ENCODE measurements at places on chromosomes 1 and 21. TPM values are rescaled to one million over a fixed set of nuclear protein-coding genes. Genes with fewer than 3 reads are reported as not detected.

DNA sequence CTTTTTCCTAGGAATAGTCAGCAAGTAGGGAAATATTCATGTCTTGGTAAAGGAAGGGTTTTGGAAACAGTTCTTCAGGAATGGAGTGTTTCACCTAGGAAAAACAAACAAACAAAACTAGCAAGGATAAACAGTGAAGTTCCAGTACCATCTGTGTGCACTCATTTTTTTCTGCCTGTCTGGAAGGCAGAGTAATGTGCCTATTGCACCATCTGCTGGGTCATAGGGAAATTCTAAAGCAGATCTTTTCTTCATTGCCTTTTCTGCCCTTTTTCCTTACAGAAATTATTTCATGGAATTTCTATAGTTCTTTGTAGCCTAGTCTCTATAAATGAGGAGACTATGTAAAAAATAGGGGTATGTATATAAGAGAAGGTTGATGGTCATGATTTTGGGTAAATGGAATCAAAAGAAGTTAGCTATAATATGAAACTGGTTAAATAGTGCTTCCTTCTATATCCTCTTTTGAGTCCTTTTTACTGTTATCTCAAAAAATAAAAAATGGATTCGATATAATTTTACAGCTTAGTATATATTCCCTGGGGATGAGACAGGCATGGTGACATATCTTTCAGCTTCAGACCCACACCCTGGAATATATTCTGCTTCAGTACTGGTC is 3.4 kb upstream of the HRNR start:
- DNase-seq, result no peak

DNA sequence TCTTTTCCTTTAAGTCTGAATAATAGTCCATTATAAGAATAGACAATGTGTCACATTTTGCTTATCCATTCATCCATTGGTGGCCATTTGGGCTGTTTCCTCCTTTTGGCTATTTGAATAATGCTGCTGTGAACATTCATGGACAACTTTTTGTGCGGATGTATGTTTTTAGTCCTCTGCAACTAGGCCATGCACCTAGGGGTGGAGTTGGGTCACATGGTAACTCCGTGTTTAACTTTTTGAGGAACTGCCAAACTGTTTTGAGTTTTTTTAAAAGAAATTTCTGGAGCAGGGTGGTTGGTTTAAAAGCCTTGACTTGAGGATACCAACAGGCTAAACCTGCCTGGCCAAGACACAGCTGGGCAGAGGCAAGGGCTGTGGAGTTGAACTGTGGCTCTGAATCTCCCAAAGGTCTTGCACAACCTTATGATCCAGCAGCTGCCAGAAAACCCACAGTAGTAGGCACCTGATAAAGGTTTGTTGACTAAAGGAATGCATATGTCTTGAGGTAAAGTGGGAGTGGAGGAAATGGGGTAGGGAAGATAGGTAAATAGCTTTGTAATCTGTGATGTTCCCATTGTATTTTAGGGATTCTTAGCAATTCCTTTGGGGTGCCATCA is 5.6 kb upstream of the RPTN start:
- no peak for DNase-seq

DNA sequence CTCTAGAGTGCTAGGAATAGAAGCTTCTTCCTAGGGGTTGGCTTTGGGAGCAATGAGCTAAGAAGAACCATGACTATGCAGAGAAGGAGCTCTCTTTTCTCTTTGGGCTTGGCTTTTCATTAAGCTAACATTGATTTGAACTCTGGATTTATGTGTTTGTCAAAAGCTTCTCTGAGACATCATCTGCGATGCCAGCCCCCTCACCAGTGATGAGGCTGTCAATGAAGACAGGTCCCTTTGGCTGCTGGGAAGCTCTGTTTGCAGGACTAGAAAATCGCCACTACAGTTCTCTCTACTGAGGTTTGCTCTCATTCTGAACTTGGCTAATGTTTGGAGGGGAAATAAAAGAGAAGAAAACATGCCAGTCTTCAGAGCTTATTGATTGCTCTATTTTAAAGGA is 185.0 kb downstream of the PCP4 start:
- no peak for DNase-seq

DNA sequence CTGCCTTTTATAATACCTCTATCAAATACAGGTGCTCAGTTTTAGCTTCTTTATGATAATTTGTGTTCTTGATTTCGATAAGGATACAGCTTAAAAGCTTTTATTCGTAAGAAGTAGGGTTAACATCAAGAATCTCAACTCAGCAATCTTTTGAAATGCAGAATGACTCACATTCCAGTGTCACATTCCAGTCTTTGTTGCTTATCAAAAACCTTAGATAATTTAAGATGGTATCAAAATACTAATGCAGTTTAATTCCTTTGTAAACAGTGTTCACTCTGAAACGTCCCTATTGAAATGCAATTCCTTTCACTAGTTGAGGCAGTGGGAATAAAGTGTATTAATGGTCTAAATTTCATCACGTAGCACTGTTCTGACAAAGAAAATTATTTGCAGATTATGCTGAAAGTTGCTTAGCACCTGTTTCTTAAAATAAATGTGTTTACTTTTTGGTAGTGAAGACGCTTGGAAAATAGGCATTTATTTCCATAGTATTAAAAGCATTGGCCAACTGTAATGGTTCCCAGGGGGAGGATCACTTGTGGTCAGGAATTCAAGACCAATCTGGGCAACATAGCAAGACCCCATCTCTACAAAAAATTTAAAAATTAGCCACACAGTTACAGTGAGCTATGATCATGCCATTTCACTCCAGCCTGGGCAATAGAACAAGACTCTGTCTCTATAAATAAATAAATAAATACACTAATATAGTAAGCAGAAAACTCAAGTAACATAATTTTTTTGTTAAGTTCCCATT is 10.1 kb upstream of the CNN3 start:
- DNase-seq, result no peak

Gene RBP7
- total RNA-seq, result not detected

Gene TNFRSF1B
- 98.1 TPM for total RNA-seq

All from activated naive CD4-positive, alpha-beta T cell treated with anti-CD3 and anti-CD28 coated beads, Interleukin-2, amount 50 U/mL, for 72 hours (primary cell).